ENCODE measurements at places on chromosomes 4 and X.
A peak's percentile ranks its signal among the peaks of the same experiment; 100 is the strongest.

GRCh38 chr4:76666944-76667532, 230.9 kb downstream of the SOWAHB start:
- no peak for DNase-seq

DNA sequence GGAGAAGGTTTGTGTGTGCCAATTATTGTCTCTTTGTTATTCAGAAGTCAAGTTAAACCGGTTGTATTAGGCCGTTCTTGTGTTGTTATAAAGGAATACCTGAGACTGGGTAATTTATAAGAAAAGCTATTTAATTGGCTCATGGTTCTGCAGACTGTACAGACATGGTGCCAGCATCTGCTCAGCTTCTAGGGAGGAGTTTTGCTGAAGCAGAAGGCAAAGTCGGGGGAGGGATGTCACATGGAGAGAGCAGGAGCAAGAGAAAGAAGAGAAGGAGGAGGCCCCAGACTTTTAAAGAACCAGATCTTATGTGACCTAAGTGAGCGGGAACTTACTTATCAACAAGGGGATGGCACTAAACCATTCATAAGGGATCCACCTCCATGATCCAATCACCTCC, 349.3 kb upstream of the PCDH18 start:
- no peak for DNase-seq

DNA sequence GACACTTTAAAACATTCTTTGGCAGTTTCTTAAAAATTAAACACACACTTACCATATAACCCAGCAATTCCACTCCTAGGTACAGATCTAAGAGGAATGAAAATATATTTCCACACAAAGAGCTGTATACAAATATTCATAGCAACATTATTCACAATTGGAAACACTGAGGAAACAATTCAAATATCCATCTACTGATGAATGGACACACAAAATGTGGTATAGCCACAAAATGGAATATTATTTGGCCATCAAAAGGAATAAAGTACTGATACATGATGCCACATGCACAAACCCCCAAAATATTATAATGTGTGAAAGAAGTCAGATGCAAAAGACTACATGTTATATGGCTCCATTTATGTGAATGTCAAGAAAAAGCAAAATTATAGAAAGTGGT, 70.9 kb downstream of the HS6ST2 start:
- DNase-seq, result no peak

GRCh38 chr4:740656-741282, 35.1 kb downstream of the PCGF3 start:
- DNase-seq, result no peak

DNA sequence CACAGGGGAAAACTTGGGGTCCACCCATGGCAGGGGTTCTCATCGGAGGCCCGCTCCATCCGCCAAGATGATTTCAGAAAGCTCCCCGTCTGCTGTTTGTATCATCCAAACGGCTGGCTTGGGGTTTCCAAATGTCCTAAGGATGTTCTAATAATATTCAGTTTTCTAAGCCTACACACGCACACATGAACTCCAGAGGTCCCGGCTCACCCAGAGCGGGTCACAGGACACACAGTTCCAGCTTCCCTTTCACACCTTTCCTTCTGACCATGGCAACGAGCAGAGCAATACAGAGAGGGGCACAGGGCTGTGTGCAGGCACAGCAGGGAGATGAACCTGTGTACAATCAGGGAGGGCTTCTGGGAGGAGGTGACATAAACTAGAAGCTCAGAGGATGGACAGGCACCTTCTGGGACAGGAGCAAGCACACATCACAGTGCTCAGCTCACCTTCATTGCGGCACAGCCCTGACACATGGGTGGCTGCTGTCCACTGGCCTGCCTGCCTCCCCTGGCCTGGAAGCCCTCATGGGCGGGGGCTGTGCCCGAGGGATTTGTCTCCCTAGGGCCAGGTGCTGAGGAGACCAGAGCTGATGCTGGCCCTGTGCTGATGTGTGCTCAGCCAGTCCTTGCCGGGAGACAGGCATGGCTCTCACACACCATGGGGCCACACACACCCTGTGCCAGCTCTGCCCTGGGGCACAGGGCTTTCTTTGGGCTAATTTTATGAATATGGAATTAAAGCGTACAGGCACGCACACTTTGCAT, 44.8 kb downstream of the ABLIM2 start:
- no peak for DNase-seq

DNA sequence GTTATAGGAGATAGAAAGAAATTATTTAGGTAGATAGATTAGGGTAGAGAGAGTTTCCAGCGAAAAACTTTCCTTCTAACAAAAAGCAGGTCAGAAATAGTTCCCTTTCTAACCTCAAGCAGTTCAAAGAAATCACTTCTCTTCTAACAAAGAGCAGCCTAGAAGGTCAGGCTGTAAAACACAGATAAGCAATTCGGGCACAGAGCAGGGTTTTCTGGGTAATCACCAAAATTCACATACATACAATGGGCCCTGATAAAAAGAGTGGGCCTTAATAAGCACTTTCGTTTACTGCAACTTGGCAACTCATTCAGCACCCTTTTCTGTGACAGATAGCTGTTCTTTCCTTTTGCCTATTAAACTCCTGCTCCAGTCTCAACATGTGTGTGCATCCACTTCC, 13.4 kb upstream of the NAF1 start:
- no peak for DNase-seq

DNA sequence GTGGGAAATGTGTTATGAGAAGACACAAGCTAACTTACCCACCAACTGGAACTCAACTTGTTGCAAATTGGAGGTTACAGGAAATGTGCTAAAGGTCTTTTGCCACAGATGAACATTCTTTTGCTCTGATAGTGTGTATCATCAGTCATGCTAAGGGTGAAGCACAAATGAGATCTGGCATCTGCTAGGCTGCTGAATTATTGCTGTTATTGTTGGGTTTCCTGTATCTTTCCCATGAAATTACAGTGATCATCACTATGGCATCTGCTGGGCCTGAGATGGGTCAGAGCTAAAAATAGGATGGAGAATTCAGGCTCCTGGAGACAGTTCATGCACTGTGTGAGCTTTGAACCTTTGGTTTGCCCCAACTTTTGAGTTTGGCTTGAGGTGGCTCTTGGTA, 124.5 kb downstream of the NPNT start:
- DNase-seq, result no peak

- no peak for DNase-seq
Observed at GRCh38 chr4:104129243-104129642, 365.5 kb downstream of the CXXC4 start.

- no peak for DNase-seq
Observed at GRCh38 chrX:132795181-132795580, 163.2 kb downstream of the HS6ST2 start.

DNA sequence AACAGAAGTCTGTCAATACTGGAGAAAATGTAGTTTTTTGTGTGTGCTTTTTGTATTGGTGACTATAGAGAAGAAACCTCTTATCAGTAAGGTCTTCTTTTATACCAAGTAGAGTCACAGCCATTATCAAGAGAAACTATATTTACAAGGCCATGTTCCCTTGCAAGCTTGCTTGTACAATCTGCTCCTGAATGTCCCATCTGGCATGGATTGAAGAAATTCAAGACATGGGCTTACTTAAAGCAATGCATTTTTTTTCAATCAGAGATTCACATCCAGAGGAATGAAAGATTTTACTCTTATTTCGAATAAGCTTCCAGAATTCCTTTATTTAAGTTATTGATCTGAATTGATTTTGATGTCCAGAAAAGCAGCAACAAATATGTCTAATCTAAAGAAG, 537.3 kb upstream of the RPS6KA3 start:
- DNase-seq, result no peak

- DNase-seq, result no peak
Observed at GRCh38 chr4:109436504-109436903, 2.9 kb downstream of the SEC24B start.

DNA sequence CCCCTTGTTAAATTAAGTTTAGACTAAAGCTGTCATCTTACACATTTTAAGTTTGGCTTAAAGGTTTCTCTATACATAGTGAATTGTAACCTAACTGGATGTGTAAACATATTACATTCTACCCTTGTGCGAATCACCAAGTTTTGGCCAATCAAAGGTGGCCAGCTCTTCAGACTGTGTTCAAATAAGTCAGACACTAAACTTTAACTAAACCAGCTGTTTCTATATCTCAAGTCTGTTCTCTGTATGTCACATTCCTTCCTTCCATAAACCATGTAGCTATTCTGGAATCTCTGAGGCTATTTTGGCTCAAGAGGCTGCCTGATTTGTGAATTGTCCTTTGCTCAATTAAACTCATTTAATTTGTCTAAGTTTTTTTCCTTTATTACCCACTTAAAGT, 6.7 kb downstream of the SULT1B1 start:
- no peak for DNase-seq

DNA sequence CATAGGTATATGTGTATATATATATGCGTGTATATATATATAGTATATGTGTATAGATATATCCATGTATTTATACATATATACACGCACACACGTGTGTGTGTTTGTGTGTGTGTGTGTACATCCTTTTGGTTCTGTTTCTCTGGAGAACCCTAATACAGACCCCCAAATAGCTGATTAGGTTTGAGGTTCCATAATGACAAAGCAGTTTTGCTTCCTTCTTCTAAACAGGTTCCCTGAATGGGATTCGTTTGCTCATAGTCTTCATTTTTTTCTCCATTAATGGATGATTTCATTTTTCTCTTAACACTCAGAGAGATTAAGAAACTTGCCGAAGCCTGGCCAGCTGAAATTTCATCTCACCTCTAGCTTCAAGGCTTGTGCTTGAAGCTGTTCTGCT, 234.0 kb upstream of the BCOR start:
- no peak for DNase-seq

GRCh38 chr4:1600811-1601532, 83.1 kb downstream of the FAM53A start:
- no peak for DNase-seq

DNA sequence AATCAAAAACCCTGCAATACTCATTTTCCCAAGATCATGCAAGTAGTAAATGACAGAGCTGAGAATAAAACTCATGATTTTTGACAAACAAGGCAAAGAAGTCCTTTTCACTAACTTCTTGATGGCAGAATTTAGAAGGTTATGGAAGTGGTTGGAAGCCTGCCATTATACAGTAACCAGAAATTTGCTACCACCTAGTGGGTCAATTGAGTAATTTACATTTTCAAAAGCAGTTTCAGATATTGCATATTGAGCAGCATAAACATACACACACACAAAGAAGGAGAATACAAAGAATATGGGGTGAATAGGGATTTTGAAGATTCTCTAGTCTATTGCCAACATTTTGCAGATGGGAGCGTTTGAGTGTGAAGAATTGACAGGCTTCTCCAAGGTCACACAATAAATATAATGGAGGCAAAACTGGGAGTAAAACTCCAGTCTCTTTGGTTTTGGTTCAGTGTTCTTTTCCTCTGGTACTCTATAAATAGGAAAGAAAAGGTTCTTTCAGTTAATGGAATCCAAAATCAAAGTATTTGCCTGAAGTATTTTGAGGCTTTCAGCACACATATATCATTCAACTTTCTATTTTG, 70.2 kb downstream of the GC start:
- DNase-seq, result no peak

DNA sequence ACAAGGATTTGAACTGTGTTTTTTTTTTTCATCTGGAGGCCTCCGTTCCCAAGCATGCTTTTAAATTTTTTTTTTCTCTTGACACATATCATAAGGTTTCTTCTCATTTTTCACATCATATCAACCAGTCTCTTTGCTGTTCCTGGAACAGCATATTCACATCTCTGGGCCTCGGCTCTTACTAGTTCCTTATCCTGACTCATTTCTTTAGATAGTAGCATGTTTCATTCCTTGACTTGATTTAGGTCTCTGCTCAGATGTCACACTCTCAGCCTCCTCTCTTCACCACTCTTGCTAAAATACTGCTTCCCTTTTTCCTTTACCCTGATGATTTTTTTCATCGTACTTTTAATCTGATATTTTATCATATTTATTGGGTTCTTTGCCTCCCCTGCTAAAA, 976.4 kb upstream of the FTHL17 start:
- DNase-seq, result no peak

DNA sequence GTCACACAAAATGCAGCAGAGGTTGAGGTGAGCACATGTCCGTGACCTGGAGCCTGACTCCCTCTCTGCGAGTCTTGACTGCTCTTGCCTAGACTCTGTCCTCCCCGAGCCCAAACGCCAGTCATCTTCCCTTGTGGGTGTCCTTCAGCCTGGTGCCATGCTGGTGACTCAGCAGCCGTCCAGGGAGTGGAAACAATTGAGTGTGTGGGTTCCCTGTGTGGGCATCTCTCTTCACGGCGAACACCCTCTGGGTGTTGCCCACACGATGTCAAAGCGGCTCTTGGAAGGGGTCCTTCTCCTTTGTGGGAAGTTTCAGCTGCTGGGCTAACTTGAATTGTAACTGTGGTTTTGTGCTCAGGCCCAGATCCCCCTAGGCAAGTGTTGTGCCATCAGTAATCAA, 17.5 kb upstream of the MSANTD1 start:
- no peak for DNase-seq

- DNase-seq, result peak; percentile 19
Observed at GRCh38 chrX:7170898-7171297, 22.9 kb upstream of the PUDP start.

DNA sequence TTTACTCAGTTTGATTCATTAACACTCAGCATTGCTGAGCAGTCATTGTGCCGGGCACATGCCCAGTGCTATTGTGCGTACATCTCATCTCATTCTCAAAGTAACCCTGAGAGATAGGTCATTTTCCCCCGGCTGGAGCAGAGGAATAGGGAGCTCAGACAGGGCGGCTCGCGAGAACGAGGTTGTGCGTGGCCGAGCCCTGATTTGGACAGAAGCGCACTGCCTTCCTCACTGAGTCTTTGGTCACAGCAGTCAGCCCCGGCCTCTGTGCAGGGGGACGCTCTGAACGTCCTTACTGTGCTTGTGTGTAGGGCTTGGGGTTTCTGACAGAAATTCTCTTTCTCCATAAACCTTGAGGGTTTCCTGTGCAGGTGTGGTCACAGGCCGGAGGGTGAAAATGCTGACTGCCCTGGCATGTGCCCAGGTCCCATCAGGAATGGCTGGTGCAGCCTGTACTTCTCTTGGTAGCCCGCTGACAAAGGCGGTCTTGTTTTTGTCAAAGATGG, 39.5 kb downstream of the NOP14 start:
- DNase-seq, result no peak

DNA sequence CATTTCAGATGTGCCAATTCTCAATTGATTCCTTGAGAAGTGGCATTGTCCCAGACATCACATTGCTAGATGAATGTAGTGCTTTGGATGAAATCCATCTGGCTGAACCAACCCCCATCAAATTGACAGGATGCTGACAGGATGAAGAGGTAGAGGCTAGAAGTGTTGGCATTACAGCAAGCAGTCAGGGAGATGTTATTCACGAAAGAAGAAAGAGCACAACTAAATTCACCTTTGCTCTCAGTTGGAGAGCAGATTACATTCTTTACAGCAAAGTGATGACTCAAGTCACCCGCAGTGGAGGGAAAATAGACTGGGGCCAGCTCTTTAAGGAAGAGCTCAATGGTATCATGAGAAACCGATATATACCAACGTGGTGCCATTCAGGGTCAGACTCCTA, 259.6 kb downstream of the C4orf33 start:
- DNase-seq, result no peak

GRCh38 chr4:53688186-53688790, 97.0 kb upstream of the LNX1 start:
- peak; percentile 47 for DNase-seq

Measured in stimulated activated CD4-positive, alpha-beta T cell treated with anti-CD3 and anti-CD28 coated beads, Interleukin-1b, Interleukin-23, amount 100 ng/mL, for 48 hours (primary cell).